ENCODE measurements at places on chromosomes 16 and 17.

GRCh38 chr16:81481207-81481821, 36.7 kb downstream of the CMIP start:
- DNase-seq: peak; percentile 67

- peak; percentile 18 for DNase-seq
These were observed 108.7 kb downstream of the SMG6 start for GRCh38 chr17:2194889-2195335.

GRCh38 chr16:73145166-73145880, 97.4 kb upstream of the ZFHX3 start:
- no peak for DNase-seq

DNA sequence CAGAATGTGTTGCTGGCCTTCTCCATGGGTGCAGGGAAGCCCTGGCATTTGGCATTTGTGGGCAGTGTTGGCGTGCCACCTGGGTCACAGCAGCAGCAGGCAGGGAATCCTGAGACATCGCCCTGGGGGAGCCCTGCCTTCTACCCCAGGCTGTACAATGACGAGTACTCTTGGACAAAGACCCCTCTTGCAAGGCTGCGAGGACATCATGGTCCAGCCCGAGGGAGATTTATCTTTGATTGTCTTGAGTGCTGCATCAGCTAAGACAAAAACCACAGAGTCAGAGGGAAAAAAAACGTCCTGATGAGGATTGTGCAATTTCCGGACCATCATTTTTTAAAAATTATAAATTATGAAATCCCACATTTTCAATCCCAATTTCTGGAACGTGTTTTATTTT, 3.7 kb downstream of the CRISPLD2 start:
- peak; percentile 59 for DNase-seq

GRCh38 chr17:45855691-45856336, 11.1 kb downstream of the SPPL2C start:
- DNase-seq: no peak

- peak; percentile 55 for DNase-seq
These were observed 96.1 kb downstream of the C17orf67 start for GRCh38 chr17:56737421-56738161.

- DNase-seq: no peak
These were observed 10.1 kb downstream of the GSG1L start for GRCh38 chr16:28053461-28053860.

- DNase-seq: no peak
These were observed 21.7 kb upstream of the RBL2 start for GRCh38 chr16:53412549-53412948.

DNA sequence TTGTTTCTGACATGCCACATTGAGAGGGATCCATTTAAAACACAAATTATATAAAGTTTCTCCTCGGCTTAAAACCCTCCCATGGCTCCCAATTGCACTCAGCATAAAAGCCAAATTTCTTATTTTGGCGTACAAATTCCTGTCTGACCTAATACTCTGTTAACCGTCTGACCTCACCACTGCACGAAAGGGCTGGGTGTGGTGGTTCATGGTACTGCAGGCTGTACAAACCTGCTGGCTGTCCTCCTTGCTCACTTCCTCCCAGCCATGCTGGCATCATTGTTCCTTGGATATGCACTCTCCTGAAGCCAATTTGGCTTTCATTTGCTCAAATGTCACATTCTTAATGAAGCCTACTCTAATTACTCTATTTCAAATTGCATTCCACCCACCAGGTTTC, 301.6 kb upstream of the C16orf82 start:
- peak; percentile 10 for DNase-seq

DNA sequence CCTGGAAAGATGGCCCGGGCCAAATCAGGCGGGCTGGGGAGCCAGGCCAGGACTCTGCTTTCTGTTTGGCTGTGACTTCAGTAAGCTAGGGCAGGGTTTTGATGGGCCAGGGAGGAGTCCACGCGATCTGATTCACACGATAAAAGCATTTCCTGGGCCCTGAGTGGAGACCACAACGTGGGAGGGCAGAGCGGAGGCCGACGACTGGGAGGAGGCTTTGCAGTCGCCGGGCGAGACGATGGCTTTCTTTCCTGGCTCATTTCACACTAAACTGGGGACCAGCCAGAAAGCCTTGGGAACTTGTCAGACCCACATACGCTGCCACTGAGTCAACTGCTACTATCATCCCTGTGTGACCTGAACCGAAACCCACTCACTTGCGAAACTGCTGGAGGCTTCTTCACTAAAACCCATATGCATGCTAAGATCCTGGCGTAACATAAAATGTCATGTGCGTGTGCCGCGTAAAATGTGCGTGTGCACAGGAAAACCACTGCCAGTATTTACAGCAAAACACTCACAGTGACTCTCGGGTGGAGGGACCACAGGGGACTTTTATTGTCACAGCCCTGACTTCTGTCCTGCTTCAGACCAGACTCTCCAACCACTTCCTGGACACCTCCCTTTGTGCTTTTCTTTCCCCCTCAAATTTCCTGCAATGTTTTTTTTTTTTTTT, 14.2 kb upstream of the RHBDF2 start:
- DNase-seq: peak; percentile 91

Data from iris pigment epithelial cell (primary cell).